NCI-H82 (cell line): ENCODE measurements at places on chromosomes 11 and 22.

- DNase-seq, result no peak
Observed at GRCh38 chr11:119589001-119589400, 140.0 kb downstream of the NECTIN1 start.

DNA sequence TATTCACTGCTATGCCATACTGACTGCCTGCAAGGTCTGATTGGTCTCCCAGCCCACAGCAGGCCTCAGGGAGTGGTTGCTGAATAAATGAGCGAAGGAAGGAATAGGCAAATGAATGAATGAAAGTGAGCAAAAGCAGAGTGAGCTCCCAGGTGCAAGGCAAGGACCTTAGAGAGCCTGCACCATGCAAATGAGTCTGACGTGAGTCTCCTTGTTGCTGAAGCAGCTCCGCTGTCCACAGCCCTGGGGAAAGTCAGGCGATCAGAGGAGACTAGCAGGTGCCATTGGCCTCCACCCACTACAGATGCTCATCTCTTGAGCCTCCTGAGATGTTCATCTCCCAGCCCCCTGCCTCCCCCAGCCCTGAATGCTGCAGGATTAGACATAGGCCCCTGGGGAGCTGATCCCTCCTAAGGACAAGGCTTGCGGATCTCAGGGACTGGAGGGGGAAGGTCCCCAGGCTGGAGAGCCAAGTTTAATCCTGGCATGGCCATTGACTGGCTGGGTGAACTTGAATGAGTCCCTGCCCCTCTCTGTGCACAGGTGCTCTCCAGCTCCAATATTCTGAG, 22.1 kb downstream of the GDPD5 start:
- DNase-seq, result peak; percentile 96

DNA sequence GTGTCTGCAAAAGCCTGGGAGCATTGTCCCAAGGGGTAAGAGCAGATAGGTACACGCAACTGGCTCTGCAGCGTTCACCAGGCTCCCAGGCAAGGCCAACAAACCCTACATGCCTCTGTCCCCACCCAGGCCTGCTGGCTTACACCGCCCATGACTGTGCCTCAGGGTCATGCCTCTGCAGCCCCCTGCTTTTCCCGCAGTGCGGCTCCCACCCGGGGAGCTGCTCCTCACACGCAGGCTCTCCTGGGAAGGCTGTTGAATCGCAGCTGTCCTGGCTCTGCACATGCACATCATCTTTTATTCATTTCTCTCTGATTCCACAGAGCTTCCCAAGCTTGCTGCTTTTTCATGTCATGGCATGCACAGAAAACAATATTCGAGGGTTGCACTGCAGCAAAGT, 29.2 kb upstream of the B3GAT1 start:
- no peak for DNase-seq

- peak; percentile 33 for DNase-seq
Observed at GRCh38 chr11:125257190-125257579, 92.6 kb downstream of the PKNOX2 start.

GRCh38 chr22:38966380-38966702, 8.9 kb downstream of the APOBEC3A start:
- no peak for DNase-seq

GRCh38 chr11:56782167-56782847, 33.8 kb upstream of the OR9G4 start:
- DNase-seq, result no peak

DNA sequence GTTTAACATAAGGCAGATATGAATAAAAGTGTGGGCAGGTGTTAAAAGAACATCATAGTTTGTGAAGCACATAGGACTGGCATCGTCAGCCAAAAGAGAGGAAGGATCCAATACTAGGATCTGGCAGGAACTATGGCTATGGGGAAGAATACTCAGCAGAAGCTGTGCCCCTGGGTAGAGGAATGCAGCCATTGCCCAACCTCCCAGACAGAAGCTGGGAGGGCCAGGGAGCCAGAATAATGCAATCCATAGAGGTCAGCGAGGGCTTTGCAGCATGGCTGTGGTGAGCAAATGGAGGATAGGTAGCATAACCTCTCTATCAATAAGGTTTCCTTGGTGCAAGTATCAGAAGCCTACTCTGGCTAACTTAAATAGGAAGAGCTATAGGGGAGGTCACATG, 11.7 kb upstream of the CSTF3 start:
- DNase-seq, result no peak

- DNase-seq, result no peak
Observed at GRCh38 chr22:31867386-31868153, 76.8 kb upstream of the YWHAH start.

- DNase-seq, result no peak
Observed at GRCh38 chr22:24502541-24502940, 7.4 kb downstream of the UPB1 start.

- peak; percentile 34 for DNase-seq
Observed at GRCh38 chr11:78981153-78981552, 406.5 kb upstream of the NARS2 start.

- peak; percentile 13 for DNase-seq
Observed at GRCh38 chr22:19419464-19420178, 11.9 kb downstream of the HIRA start.

GRCh38 chr11:14480716-14481115, 18.9 kb downstream of the COPB1 start:
- no peak for DNase-seq

- no peak for DNase-seq
Observed at GRCh38 chr11:70182266-70182665, 20.8 kb upstream of the FADD start.

DNA sequence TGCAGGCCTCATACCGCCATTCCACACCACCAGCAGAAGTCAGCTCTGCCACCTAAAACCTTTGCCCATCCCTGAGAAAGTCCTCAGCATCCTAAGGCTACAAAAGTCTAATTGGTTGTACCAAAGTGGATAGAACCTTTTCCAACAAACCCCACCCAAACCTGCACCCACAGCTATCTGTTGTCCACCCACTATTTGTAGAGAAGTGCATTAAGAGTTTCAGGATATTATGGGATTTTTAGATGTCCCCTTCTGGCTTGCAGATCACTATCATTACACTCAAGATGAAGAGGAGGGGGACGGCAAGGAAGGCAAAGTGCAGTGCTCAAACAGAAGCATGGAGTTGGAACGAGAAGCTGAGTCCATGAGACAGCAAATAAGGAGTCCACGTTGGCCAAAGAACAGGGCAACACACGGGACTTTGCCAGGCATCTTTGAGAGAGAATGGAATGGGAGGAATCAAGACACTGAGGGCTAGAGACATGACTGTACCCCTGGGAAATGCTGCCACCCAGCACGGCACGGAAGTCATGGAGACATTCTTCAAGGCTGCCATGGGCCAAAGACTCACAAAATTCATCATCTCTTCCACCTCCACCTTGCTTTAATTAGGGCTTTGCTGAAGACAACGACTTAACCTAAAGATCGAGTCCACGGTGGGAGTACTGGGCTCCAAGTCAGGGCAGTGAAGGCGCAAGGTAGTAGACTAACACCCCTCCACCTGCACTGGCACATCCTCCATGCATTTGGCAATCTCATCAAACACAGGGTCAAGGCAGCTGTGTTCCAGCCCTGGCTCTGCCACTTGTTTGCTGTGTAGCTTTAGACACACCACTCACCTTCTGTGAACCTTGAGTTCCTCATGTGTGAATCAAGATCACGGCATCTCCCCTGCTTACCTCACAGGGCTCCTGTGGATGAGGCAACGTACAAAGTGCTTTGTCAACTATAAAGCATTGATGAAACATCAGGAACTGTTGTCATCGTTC, 112.9 kb upstream of the TMEM45B start:
- DNase-seq, result no peak

DNA sequence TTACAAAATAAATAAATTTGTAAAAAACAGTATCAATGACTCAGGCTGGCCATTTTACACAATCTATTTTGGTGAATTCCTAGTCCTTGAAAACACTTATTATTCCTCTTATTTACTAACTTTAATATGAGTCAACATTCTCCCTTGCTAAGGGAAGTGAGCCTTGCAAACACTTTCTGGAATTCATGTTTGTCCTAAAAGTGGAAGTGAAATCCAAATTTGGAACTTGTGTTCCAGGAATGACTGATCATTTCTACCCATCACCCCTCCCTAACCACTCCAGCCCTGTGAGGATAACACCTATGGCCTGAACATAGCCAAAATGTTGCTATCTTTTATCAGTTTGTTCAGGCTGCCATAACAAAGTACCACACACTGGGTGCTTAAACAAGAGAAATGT, 83.1 kb downstream of the OR5AK2 start:
- DNase-seq, result no peak

DNA sequence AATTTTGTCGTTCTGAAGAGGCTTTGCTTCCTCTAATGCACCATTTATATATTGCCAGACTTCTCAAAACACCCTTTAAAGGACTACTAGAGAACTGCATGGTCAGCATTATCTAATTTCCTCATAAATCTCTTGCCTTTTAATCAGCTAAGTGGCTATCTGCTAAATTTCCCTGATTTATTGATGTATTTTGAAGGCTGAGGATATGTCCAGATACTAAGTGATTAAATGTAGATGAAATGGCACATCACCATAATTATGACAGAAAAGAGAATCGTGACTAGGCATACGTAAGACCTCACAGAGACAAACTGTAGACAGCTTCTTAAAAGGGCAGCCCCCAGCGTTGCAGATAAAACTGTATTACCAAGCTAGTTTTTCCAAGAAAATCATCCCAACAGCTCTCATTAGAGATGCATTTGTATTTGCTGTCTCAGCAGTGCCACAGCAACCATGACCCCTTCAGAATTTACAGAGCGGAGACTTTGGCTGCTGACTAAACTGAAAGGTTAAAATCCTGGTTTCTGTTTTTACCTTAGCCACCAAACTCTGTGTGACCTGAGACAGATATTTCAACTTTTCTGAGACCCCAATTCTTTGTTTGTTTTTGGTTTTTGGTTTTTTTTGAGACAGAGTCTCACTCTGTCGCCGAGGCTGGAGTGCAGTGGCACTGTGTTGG, 67.1 kb upstream of the SLN start:
- no peak for DNase-seq

DNA sequence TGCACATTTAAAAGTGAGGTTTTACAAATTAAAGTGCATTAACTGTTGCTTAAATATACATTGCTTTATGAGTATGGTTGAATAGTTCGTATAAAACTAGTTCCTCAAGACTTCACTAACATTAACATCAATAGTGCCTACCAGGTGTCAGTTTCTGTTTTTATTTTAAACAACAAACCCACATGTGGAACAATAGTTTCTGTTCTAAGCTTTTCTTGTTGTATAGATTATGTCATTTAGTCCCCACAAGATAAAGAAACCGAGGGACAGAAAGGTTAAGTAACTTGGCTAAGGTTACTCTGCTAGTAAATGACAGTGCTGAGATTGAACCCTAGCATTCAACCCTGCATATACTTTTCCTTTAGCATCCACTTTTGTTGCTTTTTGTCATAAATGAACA, 41.4 kb upstream of the ST14 start:
- no peak for DNase-seq

DNA sequence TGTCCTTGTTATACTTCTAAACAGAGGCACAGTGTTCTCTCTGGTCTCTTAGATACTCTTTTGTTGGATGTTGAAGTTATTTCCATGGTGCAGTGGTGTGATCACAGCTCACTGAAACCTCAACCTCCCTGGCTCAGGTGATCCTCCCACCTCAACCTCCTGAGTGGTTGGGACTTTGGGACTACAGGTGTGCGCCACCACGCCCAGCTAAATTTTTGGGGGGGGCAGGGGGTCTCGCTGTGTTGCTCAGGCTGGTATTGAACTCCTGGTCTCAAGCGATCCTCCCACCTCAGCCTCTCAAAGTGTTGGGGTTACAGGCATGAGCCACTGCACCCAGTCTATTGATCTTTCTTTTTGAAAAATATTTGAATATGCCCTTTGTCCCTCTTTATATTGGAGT, 14.9 kb downstream of the ZNF74 start:
- DNase-seq, result no peak

DNA sequence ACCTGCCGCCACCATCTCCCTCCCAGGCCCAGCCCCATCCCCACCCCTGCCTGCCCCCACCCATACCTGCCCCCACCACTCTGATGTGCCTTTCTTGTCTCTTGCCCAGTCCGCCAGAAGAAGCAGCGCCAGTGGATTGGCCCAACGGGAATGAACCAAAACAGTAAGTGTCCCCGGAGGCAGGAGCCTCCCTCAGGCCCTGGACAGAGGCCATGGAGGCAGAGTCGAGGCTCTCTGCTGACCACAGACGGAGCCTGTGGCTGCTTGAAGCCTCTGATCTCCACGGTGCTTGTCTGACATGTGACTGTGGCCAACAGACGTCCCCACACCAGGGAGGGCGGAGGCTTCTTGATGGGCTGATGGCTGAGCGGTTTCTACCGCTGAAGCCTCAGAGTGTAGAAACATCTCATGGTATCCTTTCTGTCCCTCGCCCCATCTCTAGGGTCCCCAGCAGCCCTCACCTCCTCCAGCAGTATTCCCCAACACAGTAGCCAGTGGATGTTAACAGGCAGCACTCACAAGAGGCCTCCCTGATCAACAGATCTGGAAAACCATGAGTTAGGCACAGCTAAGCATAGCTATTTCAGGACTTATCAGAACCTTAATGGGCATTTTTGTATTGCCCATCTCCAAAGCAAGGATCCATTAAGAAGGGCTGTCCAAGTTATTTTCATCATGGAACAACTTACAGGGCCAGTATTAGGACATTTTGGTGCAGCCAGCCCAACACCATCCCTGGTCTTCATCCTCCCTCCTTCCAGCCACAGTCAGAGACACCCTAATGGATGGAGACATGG, 21.7 kb downstream of the CD5 start:
- DNase-seq, result no peak

GRCh38 chr11:65486570-65487466, 12.0 kb upstream of the MALAT1 start:
- no peak for DNase-seq

DNA sequence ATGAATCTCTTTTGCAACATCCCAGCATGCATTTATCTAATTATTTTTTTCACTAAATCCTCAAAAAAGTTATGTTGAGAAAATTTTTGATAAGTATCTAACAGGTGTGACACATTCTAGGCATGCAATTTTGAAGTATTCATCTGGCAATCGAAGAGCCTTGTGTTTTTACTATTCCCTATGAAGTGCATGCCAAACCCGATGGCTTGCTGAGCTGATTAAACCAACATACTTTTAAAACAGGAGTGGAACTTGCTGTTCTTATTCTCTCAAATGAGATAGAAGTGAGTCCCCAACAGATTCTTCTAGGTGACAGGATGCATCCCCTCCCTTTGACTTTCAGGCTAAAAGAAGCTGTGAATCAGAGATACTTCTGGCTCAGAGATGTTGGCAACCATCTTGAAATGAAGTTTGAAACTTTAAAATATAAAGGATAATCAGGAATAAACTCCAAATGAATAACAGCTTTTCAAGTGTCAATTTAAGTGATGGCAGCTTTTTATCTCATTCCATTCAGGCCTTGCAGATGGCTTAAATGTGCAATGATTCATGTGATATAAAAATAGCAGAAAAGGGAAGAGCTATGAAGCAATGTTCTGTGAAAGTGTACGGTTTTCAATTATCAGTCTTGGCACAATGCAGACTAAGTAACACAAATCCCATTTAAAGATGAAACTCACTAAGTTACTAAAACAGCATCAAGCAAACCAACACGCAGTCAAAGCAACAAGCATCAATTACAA, 67.7 kb downstream of the APOL5 start:
- no peak for DNase-seq

DNA sequence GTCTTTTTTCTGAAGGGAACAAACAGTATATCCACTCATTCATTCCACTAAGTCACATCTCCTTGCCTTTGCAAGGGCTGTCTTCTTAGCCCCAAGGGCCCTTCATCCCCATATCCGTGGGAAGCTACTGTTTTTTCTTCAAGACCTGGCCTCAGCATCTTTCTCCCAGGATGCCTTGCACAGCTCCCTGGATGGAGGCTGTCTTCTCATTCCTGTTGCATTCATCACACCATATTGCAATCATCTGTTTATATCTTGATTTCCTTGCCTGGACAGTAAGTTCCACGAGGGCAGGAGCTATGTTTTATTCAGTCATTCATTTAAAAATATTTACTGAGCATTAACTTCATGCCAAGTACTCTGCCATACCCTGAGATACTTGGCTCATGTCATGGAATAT, 29.3 kb upstream of the NECTIN1 start:
- DNase-seq, result no peak
